ENCODE measurements at places on chromosomes 3 and 15.
A peak's percentile ranks its signal among the peaks of the same experiment; 100 is the strongest.

DNA sequence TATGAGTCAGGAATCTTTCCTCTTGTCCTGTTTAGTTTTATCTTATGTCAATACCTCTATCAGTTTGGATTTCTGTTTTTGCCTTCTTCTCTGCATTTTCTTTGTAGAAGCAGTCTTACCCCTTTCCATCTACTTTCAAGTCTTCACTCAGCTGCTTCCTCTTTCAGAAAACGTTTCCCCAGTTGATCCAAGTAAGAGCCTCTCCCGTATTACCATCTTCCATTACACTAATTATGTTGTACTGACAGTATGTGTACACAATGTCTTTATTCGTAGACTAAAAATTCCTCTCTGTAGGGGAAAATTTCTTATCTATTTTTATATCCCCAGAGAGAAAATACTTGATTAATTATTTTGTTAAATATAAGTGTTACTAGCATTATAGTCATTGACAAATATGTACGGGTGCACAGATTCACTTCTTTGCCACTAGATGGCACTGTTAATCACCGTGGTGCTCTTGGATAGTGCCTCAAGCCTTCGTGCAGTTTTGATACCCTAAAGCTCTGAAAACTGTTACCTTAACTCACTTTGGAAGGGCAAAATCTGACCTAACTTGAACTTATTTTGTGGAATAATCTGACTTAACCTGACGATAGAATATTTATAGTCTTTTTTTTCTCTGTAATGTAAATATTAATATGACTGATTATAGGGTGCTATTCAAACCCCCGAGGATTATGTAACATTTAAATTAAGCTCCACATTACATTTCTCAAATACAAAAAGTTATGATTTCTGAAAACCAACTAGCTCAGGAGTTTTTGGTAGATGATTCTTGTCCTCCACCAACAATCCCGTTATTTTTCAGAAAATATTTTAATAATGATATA lies 74.2 kb upstream of the POU1F1 start:
- DNase-seq, result peak; percentile 25

DNA sequence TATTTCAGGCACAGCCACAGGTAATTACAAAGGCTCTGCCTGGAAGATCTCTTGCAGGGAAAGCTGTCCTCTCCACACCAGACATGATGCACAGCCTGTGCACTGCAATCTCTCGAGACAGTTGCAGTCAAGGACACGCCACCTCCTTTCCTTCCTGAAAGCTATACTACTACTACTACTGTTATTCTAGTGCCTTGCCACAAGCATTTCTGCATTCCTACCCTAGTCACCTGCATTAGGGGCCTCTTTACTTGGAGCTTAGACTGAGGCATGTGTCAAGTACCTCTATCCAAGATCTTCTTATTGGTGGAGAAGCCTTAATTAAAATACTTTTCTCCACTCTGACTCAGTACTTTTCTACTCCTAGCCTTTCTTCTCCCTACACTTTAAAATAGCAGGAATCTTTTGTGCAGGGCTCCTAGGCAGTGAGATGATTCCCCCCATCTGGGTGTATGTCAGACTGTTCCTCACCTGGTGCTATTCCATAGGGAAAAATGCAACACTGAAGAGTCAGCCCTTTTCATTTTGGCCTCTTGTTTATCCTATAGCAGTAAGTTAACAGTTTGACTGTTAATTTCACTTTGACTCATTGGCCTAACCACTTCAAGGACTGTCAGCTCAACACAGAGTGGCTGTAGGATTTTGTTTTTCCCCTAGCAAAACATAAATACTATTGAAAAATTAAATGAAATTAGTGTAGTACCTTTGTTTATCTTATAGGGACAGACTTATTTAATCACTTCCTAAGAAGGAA lies 78.9 kb downstream of the ESYT3 start:
- DNase-seq, result no peak

DNA sequence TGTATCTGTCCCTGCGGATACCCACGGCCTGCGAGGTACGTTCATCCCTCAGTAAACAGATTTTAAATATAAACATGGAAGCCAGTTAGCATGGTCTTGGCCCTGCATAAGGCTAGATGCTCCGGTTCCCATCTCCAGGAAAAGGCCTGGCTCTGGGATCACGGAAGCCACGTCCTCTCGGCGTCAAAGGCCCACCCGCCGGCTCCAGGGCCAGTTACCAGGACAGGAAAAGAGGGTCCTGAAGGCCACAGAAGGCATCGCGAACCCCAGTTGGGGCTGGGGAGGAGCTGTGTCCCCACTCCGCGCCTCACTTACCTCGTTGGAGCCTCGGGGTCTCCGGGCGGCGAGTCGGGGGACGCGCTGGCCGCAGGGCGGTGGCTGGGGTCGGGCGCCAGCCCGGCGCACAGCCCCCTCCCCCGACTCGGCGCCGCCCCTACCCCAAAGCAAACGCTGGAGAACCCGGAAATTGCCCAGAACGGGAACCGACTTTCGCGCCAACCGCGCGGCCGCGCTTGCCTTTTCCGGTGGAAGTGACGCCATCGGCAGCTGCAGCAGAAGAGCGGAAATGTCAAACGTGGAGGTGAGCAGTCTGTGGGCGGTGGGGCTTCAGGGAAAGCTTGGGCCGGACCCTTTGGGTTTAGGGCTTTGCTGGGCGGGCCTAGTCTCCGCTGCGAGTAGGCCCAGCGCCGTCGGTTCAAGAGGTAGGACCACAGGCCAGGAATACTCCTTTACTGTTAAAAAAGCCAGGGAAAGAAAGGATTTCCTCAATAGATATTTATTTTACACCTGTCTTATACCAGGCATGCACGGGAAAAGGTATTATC lies at the start of gene TOPBP1:
Gene TOPBP1 (minus strand): TSS at position 488 of the 824 bp plus-strand sequence. CDS start 814 bp downstream, outside the sequence.
- DNase-seq, result no peak

- no peak for DNase-seq
These were observed 73.2 kb upstream of the CHL1 start for GRCh38 chr3:123341-123740.

DNA sequence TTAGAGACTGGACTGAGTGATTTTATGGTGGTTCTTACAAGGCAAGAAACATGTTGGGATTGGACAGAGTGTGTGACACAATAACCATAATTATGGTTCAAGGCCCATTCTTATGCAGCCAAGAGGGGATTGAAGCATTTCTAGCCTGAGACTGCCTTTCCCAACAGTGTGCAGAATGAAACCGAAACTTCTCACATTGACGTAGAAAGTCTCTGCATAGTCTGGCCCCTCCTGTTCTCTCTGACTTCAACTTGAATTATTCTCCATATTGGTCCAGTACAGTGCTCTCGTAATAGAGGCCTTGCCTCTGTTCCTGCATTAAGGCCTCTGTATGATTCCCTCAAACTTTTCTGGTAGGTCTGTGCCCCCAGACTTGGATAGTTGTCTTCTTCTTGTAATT lies 138.3 kb downstream of the DIPK2A start:
- no peak for DNase-seq

DNA sequence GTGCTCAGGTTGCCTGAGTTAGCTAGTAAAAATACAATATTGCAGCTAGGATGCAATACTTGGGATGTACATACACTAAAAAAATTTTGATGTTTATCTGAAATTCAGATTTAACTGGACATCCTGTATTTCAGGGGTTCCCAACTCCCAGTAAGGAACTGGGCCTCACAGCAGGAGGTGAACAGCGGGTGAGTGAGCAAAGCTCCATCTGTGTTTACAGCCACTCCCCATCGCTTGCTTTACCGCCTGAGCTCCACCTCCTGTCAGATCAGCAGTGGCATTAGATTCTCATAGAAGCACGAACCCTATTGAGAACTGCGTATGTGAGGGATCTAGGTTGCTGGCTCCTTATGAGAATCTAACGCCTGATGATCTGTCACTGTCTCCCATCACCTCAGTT lies 285.1 kb upstream of the PROK2 start:
- DNase-seq, result no peak

- DNase-seq, result no peak
These were observed 28.2 kb upstream of the DNAJC19 start for GRCh38 chr3:181017690-181018089.

GRCh38 chr3:52313774-52314188 lies 2.3 kb upstream of the DNAH1 start:
- peak; percentile 39 for DNase-seq

GRCh38 chr15:57677204-57677603 lies 29.3 kb upstream of the POLR2M start:
- DNase-seq, result no peak
